ENCODE measurements at places on chromosomes 16 and 17. TPM values are rescaled to one million over a fixed set of nuclear protein-coding genes. Genes with fewer than 3 reads are reported as not detected.
A peak's percentile ranks its signal among the peaks of the same experiment; 100 is the strongest.

Gene OTOP2
- not detected for total RNA-seq

Gene VTN
- total RNA-seq = 1.2 TPM

DNA sequence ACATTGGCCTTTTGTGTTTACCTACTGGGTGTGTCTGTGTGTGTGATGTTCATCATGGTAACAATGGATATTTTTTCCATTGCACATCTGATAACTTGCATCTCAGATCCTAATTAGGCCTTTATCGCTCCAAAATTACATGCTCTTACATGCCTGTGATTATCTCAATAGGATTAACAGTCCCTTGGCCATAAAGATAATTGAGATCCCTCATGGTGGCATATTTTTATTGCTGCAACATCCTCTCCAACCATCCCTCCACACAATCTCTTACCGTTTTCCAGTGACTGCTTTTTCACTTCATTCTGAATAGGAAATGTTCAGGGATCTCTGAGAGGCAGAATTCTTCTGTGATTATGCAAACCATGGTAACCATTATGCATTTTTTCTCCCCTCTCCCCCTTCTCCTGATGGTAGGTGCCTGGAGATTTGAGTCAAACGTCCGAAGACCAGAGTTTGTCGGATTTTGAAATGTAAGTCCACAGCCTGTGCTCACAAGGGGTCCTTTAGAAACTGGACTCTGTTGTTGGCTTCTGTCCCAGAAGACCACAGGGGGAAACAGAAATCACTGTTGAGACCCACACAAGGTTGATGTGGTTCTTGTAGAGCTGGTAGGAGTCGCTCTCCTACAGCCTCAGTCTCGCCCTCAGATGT lies 405.5 kb downstream of the CPPED1 start:
- no peak for DNase-seq

DNA sequence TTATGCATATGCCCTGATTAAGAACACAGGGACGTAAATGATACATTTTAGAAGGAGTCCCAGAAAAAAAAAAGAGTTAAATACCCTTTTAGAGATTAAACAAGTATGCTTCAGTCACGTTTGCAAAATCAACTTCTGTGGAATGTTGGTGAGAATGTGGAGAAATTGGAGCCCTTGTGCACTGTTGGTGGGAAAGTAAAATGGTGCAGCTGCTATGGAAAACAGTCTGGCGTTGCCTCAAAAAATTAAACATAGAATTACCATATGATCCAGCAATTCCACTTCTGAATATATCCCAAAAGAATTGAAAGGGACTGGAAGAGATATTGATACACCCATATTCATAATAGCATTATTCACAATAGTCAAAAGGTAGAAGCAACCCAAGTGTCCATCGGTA lies 26.5 kb downstream of the RHBDL3 start:
- no peak for DNase-seq

DNA sequence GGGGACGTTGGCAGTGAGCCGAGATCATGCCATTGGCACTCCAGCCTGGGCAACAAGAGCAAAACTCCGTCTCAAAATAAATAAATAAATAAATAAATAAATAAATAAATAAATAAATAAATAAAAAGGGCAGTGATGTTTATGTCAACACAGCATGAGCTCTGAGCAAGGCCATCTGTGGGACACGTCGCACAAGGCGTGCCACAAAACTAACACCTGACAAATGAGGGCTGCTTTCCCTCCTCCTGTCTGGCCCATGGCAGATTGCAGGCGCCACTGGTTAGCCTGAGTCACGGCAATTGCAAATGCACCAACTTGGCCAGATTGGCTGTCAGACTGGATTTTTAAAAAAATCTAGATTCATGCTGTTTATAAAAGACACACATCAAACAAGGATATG lies 25.9 kb upstream of the SPNS3 start:
- DNase-seq = no peak

- DNase-seq = peak; percentile 33
These were observed 23.0 kb downstream of the ARHGAP27 start for GRCh38 chr17:45409659-45410076.
